Astrocyte of the hippocampus (primary cell): ENCODE measurements at places on chromosomes 2 and 18.
A peak's percentile ranks its signal among the peaks of the same experiment; 100 is the strongest.

DNA sequence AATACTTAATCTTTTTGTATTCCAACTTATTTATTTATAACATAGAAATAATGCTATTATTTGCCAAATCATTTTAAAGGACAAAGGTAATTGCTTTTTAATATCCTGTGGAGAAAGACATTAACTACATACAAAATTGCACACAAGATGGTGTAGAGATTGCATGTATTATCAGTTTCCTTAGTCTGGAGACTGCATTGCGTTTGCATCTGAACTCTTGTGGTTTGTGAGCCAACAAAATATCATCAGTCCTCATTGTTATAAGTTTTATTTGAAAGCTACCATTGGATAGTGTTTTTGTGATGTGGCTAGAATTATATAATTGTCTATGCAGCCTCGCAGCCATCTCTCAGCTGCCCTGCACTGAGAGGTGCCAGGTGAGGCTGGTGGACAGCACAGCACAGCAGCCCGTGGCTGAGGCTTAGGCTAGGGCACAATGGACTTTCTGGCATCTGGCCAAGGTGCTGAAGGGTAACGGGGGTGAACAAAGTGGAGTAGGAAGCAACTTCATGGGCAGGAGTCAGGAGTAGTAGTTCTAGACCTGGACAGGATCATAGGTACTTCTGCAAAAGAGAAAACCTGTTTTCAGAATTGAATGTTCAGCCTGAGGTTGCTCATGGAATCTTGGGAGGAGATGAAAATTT is 15.1 kb downstream of the RASGRP3 start:
- no peak for DNase-seq

DNA sequence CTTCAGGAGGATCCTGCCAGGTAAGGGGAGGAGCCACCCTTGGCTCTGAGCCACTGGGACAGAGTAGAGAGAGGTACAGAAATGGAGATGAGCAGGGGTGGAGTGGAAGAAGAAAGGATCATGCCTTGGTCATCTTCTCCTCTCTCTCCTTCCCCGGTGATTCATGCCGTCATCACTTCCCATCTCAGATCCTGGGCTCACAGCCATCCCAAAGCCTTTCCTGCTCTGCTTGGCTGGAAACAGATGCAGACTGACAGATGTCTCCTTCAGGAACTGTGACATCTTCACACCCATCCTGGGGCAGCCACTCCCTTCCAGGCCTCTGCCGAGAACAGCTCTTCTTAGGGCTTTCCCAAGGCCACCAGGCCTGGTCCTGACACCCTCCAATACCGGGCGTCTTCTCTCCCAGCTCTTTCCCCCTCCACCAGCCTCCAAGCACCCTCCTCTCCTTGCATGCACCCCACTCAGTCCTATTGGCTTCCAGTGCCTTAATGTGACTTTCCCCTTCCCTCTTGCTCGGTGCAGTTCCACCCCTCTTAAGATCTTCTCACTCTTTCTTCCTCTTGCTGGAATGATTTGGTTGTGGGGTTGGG is 58.3 kb upstream of the TNP1 start:
- DNase-seq = peak; percentile 52

GRCh38 chr2:44909831-44910230 is 31.7 kb upstream of the SIX3 start:
- DNase-seq = no peak

DNA sequence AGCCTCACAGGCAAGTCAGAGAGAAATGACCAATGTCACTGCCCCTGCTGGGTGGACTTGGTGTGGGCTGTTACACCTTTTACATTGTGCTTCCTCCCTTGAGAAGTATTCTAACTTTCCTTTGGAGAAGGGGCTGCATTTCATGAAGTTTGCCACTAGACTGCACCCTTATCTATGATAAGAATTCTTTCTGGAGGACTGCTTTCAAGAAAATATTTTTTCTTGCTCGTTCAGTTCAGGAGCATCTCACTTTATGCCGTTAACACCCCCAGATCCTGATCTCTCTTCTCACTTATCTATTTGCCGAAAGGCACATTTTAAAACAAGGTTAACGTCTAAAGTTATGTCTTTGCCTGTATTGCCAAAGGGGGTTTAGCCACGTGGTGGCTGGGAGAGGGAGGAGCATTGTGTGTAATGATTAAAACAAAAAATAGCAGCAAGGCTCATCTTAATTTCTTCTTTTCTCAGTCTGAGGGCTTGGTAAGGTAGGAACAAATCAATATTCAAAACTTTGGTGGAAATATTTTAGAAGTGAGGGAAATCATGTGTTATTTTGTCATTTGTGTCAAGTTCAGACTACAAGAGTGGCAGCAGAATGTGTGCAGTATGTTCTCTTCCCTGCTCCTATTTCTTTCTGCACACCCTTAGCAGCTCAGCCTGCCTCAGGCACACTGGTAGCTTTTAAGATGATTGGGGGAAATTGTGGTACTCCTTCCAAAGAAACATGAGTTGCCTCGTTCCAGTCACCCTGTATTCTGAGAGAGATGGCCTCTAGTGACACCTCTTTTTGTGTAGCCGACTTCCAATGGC is 1.6 kb upstream of the IGFBP5 start:
- peak; percentile 66 for DNase-seq

DNA sequence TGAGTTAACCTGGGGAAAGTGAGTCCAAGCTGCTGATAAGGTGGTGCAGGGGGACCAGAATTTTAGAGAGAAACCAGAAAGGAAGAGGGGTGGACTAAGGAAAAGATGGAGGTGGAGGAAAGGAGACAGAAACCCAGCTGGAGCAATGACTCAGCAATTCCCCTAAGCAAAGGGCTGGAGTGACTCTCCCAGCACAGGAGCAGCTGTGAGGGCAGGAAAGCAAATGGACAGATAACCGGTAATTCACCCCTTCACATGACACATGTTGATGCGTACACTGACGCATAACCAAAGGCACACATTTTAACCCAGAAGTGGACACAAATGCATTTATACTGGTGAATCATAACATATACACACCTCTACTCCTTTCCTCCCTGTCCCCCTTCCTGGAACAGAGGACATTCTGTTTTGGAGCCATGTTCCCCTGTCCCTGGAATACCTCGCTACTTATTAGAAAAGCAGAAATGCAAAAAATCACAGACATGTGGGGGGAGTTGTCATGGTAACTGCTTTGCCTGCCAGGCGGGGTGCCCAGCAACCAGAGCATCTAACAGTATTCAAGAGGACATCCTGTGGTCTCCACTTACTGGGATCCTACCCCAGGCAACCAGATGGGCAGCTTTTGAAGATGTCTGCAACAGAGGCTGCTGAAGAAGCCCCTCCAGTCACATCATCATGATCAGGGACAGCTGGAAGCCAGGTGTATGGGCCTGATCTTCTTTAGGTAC is 4.7 kb downstream of the CDK5R2 start:
- no peak for DNase-seq

GRCh38 chr2:1502891-1503304 is 89.6 kb downstream of the TPO start:
- no peak for DNase-seq

GRCh38 chr2:45680351-45680967 is 29.0 kb downstream of the PRKCE start:
- DNase-seq = no peak

DNA sequence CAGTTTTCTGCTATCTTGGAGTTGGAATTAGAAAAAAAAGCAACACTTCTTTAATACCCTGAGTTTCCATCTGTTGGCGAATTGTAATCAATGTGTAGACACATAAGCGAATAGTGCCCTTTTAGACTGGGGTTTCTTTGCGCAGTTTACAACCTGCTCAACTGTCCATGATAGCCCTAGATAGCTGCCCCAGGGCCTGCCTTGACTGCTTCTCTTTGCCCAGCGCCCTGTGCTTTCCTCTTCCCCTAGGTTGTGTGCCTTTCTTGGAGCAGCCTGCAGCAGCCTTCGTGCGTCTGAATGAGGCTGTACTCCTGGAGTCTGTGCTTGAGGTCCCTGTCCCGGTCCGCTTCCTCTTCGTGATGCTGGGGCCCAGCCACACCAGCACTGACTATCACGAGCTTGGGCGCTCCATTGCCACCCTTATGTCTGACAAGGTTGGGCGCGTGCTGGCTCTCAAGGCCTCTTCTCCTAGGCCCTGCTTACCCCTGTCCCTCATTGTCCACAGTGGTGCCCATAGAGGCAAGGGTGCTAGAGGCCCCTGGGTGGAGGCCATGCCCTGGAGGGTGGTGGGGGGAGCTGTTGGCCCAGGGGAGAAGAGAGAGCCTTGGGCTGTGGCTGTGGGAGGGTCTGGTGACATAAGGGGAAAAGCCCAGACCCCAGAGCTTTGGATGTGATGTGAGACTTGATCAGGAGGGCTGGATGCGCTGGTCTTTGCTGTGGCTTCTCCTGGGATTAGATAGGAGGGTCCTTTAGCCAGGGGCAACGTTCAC is 6.9 kb downstream of the SLC4A3 start:
- DNase-seq = no peak

GRCh38 chr18:44759925-44760342 is 79.2 kb downstream of the SETBP1 start:
- DNase-seq = no peak

GRCh38 chr2:191783416-191783815 is 63.5 kb downstream of the CAVIN2 start:
- no peak for DNase-seq

DNA sequence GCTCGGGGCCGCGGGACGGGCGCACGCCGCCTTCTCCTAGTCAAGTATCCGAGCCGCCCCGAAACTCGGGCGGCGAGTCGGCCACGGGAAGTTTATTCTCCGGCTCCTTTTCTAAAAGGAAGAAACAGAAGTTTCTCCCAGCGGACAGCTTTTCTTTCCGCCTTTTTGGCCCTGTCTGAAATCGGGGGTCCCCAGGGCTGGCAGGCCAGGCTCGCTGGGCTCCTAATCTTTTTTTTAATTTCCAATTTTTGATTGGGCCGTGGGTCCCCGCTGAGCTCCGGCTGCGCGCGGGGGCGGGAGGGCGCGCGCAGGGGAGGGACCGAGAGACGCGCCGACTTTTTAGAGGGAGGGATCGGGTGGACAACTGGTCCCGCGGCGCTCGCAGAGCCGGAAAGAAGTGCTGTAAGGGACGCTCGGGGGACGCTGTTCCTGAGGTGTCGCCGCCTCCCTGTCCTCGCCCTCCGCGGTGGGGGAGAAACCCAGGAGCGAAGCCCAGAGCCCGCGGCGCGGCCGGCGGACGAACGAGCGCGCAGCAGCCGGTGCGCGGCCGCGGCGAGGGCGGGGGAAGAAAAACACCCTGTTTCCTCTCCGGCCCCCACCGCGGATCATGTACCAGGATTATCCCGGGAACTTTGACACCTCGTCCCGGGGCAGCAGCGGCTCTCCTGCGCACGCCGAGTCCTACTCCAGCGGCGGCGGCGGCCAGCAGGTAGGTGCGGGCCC is 617 bp downstream of the FOSL2 start:
- DNase-seq = peak; percentile 84

GRCh38 chr2:231886071-231886681 is 40.0 kb downstream of the NPPC start:
- DNase-seq = no peak

DNA sequence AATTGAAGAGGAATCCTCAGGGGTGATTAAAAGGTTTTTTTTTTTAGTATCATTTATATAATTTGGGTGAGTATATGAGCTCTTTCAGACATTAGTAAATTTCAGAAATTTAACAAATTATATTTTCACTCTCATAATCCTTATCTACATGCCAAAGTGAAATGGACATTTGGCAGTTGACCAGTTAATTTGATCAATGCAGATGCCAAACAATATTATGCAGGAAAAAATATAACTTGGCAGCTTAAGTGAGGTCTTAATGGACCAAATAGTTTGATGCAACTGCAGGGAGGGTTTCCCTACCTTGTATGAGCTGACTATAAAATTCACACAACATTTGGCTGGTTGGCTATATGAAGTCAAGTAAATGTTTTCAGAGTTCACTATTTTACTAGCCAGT is 185.2 kb downstream of the CCDC102B start:
- DNase-seq = no peak

GRCh38 chr2:222592176-222592575 is 63.7 kb downstream of the FARSB start:
- no peak for DNase-seq

DNA sequence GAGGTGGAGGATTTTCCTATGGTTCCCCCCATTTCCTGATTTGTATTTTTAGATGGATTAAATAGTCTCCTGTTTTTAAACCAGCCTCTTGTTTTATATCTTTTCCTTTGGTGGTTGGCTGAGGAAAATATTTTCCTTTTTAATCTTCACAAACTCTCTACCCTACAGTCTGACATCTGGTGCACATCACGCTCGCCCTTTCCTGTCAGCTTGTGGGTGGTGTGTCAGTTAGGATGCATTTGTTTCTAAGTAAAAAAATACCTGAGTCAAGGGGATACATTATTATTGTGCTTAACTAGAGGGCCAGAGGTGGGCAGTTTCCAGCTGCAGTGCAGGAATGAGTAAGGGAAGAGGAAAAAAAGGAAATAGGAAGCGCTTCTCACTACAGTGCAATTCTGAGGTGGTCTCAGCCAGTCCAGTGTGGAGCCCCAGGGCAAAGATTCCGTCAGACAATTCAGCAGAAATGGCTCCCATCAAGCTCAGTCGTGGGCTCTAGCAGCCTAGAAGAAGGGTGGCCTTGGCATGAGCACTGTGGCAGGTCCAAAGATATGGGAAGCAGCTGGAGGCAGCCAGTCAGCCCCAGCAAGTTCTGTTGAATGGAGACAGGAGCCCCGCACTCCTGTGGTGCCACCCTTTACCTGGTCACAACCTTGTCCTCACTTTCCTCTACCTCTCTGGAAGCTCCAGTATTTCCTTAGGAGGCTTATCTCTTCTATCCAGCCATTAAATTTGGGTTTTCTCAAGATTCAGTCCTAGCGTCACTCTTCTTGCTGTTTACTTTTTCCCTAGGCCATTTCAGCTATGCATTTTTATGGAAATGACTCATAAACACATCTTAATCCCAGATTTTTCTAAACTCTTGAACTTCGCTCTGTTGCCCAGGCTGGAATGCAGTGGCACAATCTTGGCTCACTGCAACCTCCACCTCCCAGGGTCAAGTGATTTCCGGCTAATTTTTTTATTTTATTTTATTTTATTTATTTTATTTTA is 18.5 kb downstream of the SFTPB start:
- peak; percentile 32 for DNase-seq

DNA sequence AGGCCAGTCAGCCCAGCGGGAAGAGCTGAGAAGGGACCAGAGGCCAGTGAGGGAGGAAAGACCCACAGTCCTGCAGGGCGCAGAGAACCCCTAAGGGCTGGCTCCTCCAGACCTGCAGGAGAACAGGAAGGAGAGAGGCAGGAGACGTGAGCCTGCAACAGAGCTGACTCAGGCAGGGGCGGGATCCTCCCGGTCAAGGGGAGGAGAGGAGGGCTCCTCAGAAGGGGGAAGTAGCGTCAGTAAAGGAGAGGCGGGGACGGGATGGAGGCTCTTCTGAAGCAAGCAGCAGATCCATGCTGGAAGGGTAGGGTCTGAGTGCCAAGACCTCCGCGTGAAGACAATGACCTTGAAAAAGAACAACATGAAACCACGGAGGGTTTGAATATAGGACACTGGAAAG is 50.8 kb downstream of the TRABD2A start:
- no peak for DNase-seq

- no peak for DNase-seq
Observed at GRCh38 chr2:105072039-105072438, 34.2 kb downstream of the MRPS9 start.

- peak; percentile 7 for DNase-seq
Observed at GRCh38 chr2:73285159-73285739, 971 bp upstream of the FBXO41 start.
